ENCODE measurements at places on chromosomes 13 and 19.

GRCh38 chr13:52158629-52159158 is 703 bp downstream of the NEK3 start:
- DNase-seq = no peak

GRCh38 chr19:1672038-1672768 is 19.8 kb upstream of the TCF3 start:
- DNase-seq = no peak

GRCh38 chr19:13689085-13689484 is 75.2 kb upstream of the MRI1 start:
- no peak for DNase-seq

DNA sequence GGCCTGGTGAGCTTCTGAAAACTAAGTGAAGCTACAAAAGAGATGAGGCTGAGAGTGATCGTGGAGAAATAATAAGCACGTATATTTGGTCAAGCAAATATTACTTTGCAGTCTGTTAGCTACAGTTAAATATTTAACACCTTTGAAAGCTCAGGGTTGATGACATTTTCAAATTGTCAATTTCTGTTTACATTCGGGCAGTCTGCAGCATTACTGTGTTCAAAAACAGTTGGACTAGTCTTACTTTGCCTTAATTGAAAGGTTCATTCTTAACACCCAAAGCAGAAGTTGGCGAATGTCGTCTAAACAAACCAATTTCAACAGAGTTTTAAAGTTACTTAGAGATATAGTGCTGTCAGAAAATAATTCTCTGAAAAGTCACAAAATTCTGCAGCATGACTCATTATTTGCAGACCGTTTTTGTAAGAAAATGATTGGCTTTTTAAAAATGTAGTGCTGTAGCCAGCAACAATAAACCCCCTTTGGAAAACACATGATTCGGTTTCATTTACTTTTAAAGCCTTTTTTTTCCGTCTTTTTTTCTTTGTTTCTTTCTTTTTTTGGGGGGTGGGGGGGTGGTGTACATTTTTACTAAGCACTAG is 549.0 kb downstream of the GPC6 start:
- no peak for DNase-seq

- DNase-seq = no peak
These were observed 22.1 kb downstream of the CLEC11A start for GRCh38 chr19:50745221-50745620.

- DNase-seq = no peak
These were observed 1.0 kb downstream of the CEBPA start for GRCh38 chr19:33301144-33301899.

GRCh38 chr13:75762076-75762937 is 126.2 kb downstream of the LMO7 start:
- DNase-seq = no peak

GRCh38 chr13:114106991-114107685 is 25.3 kb downstream of the RASA3 start:
- no peak for DNase-seq

GRCh38 chr19:15622991-15623390 is 8.0 kb downstream of the CYP4F8 start:
- DNase-seq = no peak

GRCh38 chr19:18468517-18468916 is 30.6 kb upstream of the ISYNA1 start:
- no peak for DNase-seq

DNA sequence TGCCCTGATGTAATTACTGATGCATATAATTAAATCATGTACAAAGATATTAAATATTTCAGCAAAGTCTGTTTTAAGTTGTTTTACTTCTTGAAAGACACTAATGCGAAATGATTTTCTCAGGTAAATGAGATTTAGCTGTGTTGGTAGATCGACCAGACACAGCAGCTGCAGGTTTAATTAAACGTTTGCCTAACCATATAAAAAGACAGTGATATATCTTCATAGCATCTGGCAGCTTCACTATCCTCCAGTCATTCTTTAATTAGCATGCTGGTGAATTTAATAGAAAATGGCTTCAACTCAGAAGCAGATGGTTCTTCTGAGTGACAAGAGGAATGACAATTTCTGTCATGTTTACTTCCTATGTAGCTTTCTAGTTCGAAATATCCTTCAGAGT is 69.3 kb downstream of the NHLRC3 start:
- DNase-seq = no peak

- no peak for DNase-seq
These were observed 410.1 kb upstream of the HTR2A start for GRCh38 chr13:47306991-47307390.

GRCh38 chr19:18013210-18014111 is 5.5 kb downstream of the ARRDC2 start:
- no peak for DNase-seq

GRCh38 chr13:41670873-41671443 is 213.6 kb downstream of the RGCC start:
- DNase-seq = no peak

- DNase-seq = no peak
These were observed 67.3 kb downstream of the ERICH6B start for GRCh38 chr13:45548281-45548680.

DNA sequence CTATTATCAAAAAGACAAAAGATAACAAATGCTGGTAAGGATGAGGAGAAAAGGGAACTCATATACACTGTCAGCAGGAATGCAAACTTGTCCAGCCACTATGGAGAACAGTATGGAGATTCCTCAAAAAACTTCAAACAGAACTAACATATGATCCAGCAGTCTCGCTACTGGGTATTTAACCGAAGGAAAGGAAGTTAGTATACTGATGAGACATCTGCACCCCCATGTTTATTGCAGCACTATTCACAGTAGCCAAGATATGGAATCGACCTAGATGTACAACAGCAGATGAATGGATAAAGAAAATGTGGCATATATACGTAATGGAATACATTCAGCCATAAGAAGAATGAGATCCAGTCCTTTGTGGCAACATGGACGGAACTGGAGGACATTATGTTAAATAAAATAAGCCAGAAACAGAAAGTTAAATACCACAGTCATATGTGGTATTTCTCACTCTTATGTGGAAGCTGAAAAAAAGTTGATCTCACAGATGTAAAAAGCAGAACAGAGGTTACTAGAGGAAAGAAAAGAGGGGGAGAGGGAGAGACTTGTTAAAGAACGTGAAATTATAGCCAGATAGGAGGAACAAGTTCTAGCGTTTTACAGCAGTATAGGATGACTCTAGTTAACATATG is 83.2 kb downstream of the RUBCNL start:
- no peak for DNase-seq

GRCh38 chr19:10966809-10967208 is 6.0 kb downstream of the SMARCA4 start:
- no peak for DNase-seq

GRCh38 chr19:57068921-57069697 is 50.7 kb upstream of the USP29 start:
- DNase-seq = no peak

DNA sequence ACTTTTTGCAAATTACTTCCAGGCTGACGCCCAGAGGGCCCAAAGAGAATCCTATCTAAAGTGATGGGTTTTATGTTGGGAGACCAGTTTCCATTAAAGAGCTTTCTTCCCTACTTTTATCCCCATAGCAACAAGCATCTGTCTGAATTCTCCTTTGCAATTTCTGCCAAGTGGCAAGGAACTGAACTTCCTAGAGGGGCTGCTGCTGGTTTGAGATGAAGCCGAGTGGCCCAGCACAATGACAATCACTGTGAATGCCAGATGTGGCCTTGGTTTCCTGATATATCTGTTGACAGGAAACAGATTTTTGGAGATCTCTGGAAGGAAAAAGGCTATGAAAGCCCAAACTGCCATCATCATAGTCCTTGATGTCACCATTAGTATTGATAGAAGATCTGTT is 198.6 kb downstream of the OXGR1 start:
- no peak for DNase-seq

- DNase-seq = no peak
These were observed 372.9 kb downstream of the MTUS2 start for GRCh38 chr13:29193083-29193482.

GRCh38 chr19:17116996-17117702 is 41.6 kb downstream of the MYO9B start:
- DNase-seq = no peak

DNA sequence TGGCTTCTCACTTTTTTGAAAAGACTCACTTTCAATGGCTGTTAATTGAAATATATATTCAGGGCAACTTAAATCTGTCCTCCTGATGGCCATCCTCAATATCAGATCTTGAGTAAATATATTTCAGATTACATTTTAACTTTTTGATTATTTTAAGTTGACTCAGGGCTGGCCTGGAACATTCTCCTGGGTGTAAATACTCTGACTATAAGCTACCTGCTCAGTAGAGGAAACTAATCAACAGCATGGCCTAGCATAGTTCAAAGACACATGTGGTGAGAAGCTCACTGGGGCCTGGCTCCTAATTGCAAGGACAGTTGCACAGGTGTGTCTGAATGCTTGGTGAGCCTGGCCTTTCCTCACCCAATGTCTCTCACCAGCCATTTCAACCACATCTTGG is 5.5 kb upstream of the ZNF726 start:
- DNase-seq = no peak

GRCh38 chr19:38975214-38975860 is at the start of gene FBXO17:
Gene FBXO17 (minus strand): TSS chr19:38975742. CDS start chr19:38950319, 25,423 bp downstream.
- no peak for DNase-seq

All from retinal pigment epithelial cell (primary cell).